ENCODE measurements at places on chromosomes 6 and 20.
A peak's percentile ranks its signal among the peaks of the same experiment; 100 is the strongest.

GRCh38 chr20:56518721-56519398 is 5.7 kb upstream of the FAM209A start:
- no peak for DNase-seq

DNA sequence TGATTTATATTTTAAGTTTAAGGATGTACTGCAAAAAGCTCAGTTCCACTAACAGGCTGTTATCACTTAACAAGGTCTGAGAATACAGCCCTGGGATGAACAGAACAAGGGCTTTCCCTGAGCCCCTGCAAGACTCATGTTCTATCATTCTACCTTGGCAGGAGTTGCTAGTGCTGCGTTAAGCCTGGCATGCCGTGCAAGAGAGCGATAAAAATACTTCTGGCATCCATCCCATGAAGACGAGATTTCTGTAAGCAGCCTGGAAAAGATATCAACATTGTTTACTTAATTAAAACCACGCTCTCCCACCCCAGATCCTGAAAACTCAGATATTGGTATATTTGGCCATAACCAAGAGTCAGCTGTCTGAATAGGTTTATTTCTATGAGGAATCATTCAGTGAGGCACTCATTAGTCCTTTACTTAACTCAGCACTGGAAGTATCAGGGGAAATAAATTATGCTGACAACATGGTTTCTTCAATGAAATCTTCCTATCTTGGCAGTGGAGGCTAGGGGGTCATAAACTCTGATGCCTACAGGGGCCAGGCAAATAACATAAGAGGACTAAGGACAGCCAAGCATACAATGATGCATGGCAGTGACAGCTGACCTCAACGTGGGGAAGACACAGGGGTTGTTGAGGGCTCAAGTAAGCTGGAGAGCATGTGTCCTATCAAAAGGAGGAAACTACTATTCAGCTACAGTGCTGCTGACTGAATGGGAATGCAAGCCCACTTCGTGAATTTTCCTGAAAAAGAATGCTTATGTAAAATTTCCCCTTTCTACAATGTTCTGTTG is 37.6 kb upstream of the LYRM2 start:
- DNase-seq, result peak; percentile 11

DNA sequence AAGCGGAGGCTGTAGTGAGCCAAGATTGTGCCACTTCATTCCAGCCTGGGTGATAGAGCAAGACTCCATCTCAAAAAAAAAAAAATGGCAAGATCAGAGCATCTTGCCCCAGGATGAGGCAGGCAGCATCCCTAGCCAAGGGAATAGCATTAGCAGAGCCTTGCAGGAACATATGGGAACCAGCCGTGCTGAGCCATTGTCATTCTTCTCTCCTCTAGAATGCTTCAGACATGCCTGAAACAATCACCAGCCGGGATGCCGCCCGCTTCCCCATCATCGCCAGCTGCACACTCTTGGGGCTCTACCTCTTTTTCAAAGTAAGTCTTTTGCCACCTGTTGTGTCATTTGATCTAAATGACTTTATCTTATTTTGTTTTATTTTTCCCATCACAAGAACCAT is 13.0 kb downstream of the HM13 start:
- no peak for DNase-seq

GRCh38 chr6:140043357-140043756 is 668.9 kb upstream of the CITED2 start:
- DNase-seq, result peak; percentile 84

- DNase-seq, result no peak
These were observed 804.0 kb downstream of the C6orf118 start for GRCh38 chr6:164505425-164505824.

- no peak for DNase-seq
These were observed 123.2 kb upstream of the NUP153 start for GRCh38 chr6:17829905-17830304.

- no peak for DNase-seq
These were observed 158.5 kb downstream of the CD83 start for GRCh38 chr6:14276071-14276470.

- DNase-seq, result no peak
These were observed 46.8 kb downstream of the KIAA0319 start for GRCh38 chr6:24599179-24599578.

GRCh38 chr6:14953836-14954235 is 292.0 kb upstream of the JARID2 start:
- no peak for DNase-seq

DNA sequence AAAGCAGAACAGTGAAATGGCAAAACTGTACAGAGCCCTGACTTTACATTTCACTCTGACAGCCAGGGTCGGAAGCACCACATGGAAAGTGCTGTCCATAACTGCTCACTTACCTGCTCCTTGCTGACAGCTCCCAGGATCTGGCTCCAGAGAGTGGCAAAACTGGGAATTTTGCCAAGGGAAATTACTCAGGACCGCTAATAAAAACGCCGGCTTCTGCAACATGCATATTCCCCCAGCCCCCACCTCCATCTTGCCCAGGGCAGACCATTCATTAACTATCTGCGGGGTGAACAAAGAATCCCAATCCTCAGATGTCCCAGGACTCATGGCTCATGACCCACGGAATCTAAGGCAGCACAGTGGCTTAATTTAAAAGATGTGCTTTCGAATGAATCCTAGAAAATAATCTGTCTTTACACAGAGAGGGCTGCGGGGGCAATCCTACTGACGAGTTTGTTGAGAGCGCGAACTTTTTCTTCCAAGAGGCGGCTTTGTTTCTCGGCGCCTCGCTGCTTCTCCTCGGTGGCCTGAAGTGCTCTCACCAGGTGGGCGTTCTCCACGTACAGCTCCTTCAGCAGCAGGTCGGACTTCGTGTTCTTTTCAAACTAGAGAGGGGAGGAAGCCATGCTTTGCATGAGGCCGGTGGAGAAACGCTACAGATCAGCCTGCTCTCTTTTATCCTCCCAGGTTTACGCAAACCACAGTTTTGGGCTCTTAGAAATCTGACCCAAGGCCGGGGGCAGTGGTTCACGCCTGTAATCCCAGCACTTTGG is 45.8 kb downstream of the GINS1 start:
- peak; percentile 26 for DNase-seq

GRCh38 chr20:45011108-45011526 is 44.8 kb downstream of the STK4 start:
- peak; percentile 83 for DNase-seq

- peak; percentile 17 for DNase-seq
These were observed 131.6 kb upstream of the TOP1 start for GRCh38 chr20:40896814-40897700.

- peak; percentile 46 for DNase-seq
These were observed 41.5 kb downstream of the MYH7B start for GRCh38 chr20:34997131-34997561.

DNA sequence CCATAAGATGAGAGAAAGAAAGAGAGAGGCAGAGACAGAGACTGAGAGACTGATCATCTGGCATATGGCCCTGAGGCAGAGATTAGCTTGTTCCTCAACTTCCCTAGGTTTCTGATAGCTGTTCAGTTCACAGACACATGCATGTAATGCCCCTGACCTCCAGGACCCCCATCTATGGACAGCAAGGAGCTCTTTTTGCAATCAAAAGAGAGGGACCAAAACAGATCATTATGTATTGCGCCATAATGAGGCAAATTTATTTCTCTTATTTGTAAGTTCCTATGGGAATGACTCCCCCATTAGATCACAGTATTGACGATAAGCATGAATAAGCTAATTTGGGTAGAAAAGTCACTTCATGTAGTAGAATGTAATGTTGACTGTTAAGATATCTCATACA is 25.6 kb downstream of the KCNQ5 start:
- no peak for DNase-seq

- no peak for DNase-seq
These were observed 42.3 kb upstream of the GRIK2 start for GRCh38 chr6:101351173-101351572.

DNA sequence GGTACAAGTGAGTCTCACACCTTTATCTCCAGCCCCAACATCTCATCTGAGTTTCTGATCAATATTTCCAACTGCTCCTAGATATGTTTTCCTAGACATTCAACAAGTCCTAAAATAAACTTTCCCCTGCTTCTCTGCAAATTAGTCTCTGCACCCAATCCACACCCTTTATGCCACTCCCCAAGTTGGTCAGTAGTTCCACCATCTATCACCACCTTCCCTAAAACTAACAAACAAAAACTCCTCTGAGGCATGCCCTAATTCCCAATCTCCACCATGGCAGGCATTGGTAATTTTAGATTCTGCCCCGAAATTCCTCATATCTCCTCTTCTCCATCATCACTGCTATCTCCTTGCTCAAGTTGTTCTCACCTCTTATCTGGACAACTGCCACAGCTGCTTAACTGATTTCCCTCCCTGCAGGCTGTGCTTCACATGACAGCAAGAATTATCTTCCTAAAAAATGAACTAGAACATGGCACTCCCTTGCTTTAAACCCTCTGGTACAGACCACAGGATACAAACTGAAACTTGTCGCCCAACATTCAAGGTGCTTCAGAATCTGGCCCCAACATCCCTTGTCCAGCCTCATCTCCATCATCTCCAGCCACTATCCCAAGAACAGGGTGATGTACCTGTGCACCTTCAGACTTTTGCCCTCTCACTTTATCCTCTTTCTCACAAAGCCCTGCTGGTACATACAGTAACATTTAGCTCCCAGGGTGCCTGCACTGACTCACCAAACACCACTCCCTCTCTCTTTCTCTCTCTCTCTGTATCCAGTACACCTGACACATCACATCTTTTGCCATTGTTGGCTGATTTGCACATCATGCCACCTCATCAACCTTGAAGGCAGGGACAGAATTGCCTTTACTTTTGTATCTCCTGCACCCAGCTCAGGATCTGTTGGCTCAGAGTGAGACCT is 55.5 kb downstream of the ZHX3 start:
- DNase-seq, result no peak

- peak; percentile 70 for DNase-seq
These were observed 77.7 kb downstream of the OLIG3 start for GRCh38 chr6:137416376-137417109.

DNA sequence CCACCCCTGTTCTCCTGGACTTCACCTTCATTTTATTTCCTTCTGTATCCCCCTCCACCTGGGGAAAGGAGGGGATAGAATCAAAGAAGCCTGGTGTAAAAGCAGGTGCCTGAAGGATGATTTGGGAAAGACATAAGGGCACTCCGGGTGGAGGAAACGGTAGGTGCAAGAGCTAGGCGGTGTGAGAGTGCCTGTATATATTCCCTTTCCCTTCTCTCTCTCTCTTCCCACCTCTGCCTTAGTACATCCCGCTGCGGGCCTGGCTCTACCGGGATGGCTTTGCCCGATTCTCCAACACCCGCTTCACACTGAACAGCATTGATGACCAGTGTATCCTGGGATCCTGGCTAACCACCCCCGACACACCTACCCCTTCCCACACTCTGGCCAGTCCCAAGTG is 26.2 kb downstream of the PDRG1 start:
- DNase-seq, result no peak

DNA sequence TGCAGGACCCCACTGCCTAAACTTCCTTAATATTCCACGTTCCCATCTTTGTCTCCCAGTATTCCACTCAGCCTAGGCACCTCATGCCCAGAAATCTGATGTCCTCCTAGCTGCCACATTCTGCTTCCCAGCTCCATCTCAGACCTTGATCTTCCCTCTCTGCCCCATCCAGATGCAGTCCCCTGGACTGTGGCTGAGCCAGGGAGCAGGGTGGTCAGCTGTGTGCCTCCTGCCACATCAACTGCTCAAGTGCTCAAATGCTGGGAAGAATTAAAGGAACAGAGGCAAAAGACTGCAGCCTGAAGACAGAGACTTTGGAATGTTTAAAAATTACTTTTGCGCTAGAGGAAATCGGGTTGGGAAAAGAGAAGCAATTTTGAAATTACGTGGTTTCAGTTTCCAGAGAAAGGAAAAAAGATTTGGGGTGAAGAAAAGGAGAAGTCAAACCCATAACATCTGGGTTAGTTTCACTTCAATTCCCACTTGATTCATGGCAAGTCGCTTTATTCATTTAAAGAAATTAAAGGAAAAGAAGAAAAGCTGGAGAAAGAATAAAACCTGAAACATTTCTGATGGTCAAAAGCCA is 704.8 kb downstream of the PTPRT start:
- no peak for DNase-seq

DNA sequence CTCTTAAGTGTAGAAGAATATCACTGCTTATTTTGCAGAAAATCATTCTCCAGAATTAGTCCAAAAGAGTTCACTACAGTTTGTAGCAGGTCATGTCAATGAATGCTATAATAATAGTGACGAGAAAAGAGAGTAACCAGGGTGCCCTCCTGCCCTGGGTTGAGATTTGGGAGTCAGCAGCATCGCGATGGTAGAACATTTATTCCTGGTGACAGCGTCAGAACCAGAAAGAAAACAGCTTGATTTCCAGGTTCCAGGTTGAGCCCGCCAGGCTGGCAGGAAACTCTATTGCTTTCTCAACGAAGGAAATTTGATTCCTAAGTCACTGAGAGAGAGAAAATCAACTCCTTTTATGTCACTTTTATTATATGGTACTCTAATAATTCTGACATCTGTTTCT is 550.3 kb downstream of the QKI start:
- no peak for DNase-seq

All from choroid plexus epithelial cell (primary cell).